ENCODE measurements at places on chromosomes 3 and 15. TPM values are rescaled to one million over a fixed set of nuclear protein-coding genes. Genes with fewer than 3 reads are reported as not detected.
A peak's percentile ranks its signal among the peaks of the same experiment; 100 is the strongest.

Gene GOLGA6A
- total RNA-seq = not detected

GRCh38 chr3:177770383-177771230 lies 573.3 kb upstream of the TBL1XR1 start:
- no peaks in the 10 kb centered on the region for H3K27me3 ChIP-seq
- DNase-seq = no peak

Gene EPHB3
- not detected for total RNA-seq

Gene ROBO2
- not detected for total RNA-seq

DNA sequence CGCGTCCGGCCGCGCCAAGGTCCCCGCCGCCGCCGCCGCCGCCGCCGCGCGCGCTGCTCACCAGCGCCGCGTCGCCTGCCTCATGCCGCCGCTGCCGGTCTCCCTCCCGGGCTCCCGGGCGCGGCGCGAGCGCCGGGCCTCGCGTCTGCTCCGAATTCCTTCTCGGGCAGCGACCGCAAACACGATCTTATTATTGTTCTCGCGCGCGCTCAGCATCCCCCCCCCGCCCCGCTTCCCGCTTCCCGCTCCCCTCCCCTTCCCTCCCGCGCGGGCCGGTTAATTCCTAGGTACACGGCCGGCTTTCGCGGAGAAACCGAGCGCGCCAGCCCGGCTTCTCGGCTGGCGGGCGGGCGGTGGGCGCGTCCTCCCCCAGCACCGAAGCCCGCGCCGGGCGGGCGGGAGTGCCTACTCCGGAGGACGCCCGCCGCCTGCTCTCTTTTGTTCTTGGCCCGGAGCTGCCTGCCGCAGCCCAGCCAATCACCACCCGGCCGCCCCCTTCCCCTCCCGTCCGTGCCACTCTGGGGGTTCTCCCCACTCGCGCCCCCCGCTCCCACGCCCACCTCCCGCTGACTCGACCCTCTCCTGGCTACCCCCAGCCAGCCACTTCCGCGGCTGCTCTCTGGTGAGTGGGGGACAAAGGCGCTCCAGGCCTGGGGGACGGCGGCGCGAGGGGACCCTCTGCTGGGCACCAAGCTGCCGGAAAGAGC lies at the start of gene HDGFL3:
Gene HDGFL3 (minus strand): TSS at position 164 of the 707 bp plus-strand sequence. CDS start 409 bp downstream, outside the sequence.
- H3K27me3 ChIP-seq = peaks cover 36% of the 10 kb centered on the region
- peak within 1 kb of the TSS; percentile 20 for H3K27ac ChIP-seq
- H3K4me1 ChIP-seq = peaks cover 6% of the 10 kb centered on the region
- DNase-seq = peak; percentile 13
- H3K36me3 ChIP-seq = peaks cover 4% of the 10 kb centered on the region
- peak within 1 kb of the TSS; percentile 87 for H3K4me3 ChIP-seq

Gene CACNA2D2
- 0.46 TPM for total RNA-seq

GRCh38 chr3:39317571-39318169 lies 11.8 kb upstream of the CCR8 start:
- no peak overlapping the region for H3K4me3 ChIP-seq
- peaks cover 1% of the 10 kb centered on the region for H3K27me3 ChIP-seq
- DNase-seq = no peak
- no peak overlapping the region for H3K27ac ChIP-seq
- H3K4me1 ChIP-seq = peaks cover 58% of the 10 kb centered on the region

DNA sequence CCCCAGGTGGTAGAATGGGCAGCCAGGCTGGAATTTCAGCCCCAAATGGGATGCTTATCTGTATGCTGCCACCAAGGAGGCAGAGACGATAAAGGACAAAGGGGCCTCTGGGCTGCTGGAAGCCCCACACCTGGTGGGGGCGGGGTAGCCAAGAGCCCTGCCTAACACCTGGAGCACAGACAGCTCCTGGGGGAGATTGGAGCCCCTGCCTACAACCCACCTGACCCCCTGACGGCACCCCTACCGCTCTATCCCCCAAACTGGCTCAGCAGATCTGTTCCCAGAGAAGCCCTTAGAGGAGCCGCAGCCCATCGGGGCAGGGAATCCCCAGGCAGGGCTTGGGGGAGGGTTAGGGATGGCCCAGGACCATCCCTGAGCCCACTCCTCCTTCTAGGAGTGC lies 15.8 kb upstream of the SEMA3F start:
- H3K27ac ChIP-seq = no peak overlapping the region
- no peaks in the 10 kb centered on the region for H3K36me3 ChIP-seq
- no peak for DNase-seq

DNA sequence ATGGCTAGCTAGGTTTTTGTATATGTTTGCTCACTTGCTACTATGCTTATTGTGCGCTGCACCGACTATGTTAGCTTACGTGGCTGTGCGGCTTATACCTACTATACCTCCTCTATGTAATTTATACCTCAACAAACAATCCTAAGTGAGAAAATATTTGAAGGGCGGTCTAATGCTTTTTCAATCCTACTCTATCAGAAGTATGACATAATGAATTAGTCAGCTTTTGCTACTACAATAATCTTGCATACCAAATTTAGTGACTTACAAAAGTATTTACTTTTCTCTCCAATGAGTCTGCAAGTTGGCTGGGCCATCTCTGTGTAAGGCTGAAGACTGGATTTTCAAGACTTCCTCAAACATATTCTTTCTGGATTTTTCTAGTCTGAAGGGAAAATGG lies 391.2 kb upstream of the NECTIN3 start:
- no peak for DNase-seq
- no peaks in the 10 kb centered on the region for H3K4me1 ChIP-seq
- H3K27me3 ChIP-seq = no peaks in the 10 kb centered on the region

GRCh38 chr3:58487140-58487886 lies 4.6 kb upstream of the KCTD6 start:
- peaks cover 50% of the 10 kb centered on the region for H3K27me3 ChIP-seq
- no peak overlapping the region for H3K4me3 ChIP-seq
- no peak overlapping the region for H3K27ac ChIP-seq

DNA sequence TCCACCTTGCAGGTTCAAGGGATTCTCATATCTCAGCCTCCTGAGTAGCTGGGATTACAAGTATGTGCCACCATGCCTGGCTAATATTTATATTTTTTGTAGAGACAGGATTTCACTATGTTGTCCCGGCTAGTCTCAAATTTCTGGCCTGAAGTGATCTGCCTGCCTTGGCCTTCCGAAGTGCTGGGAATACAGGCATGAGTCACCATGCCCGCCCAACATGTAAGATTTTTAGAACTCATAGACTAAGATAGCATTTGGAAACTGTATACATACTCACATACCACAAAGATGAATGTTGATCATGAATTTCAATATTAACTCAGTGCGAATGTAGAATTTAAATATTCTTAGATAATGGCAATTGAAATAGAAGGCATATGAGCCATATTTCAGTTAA lies 718.9 kb downstream of the NLGN1 start:
- H3K27ac ChIP-seq = no peak overlapping the region
- no peak for DNase-seq
- no peak overlapping the region for H3K4me3 ChIP-seq
- H3K27me3 ChIP-seq = no peaks in the 10 kb centered on the region

DNA sequence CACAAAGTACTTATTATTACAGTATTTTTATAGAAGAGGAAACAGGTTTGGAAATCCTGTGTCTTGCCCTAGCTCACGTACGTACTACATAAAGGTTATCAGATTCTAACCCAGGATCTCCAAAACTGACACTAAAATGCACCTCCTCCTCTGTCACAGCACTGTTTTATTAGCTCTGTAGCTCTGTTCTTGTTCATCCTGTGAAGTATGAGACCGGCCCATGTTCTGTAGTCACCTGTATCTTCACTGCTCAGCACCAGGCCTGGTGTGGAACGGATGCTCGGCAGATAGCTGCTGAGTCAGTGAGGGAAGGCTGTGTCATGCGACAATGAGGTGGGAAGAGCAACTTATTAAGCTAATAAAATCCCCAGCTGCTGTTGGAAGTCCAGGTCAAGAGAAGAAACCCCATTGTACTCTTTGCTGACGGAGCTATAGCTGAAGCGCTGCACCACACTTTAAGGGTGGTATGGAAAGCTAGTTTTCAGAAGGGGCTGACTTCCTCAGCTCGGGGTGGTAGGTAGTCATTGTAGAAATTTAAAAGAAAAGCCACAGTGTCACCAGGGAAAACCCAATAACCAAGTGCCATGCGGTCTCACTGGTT lies 22.8 kb downstream of the BCL2A1 start:
- H3K27ac ChIP-seq = no peak overlapping the region
- no peak overlapping the region for H3K4me3 ChIP-seq
- no peaks in the 10 kb centered on the region for H3K27me3 ChIP-seq
- peaks cover 16% of the 10 kb centered on the region for H3K4me1 ChIP-seq

DNA sequence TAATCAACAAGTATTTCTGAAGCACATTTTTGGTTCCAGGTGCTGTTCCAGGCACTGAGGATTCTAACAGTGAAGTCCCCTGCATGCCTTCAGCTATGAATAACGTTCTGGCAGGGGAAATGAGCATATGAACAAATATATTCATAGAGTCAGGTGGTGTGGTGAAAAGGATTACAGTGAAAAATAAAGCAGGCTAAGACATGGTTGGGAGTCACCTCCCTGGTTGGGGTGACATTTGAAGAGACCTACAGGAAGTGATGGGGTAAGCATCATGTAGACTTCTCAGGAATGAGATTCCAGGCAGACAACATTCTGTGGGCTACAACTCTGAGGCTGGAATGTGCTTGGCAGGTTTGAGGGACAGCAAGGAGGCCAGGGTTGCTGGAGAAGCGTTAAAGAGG lies 15.0 kb downstream of the FRMD4B start:
- H3K4me3 ChIP-seq = no peak overlapping the region
- no peaks in the 10 kb centered on the region for H3K36me3 ChIP-seq
- H3K4me1 ChIP-seq = peaks cover 25% of the 10 kb centered on the region

Gene MAP2K5
- total RNA-seq = 25.9 TPM

Gene KNL1
- total RNA-seq = 30.8 TPM

Gene TMEM158
- 1.9 TPM for total RNA-seq

Gene OIP5
- total RNA-seq = 16.1 TPM

Gene ANKUB1
- not detected for total RNA-seq

Gene MOBP
- total RNA-seq = 0.14 TPM

DNA sequence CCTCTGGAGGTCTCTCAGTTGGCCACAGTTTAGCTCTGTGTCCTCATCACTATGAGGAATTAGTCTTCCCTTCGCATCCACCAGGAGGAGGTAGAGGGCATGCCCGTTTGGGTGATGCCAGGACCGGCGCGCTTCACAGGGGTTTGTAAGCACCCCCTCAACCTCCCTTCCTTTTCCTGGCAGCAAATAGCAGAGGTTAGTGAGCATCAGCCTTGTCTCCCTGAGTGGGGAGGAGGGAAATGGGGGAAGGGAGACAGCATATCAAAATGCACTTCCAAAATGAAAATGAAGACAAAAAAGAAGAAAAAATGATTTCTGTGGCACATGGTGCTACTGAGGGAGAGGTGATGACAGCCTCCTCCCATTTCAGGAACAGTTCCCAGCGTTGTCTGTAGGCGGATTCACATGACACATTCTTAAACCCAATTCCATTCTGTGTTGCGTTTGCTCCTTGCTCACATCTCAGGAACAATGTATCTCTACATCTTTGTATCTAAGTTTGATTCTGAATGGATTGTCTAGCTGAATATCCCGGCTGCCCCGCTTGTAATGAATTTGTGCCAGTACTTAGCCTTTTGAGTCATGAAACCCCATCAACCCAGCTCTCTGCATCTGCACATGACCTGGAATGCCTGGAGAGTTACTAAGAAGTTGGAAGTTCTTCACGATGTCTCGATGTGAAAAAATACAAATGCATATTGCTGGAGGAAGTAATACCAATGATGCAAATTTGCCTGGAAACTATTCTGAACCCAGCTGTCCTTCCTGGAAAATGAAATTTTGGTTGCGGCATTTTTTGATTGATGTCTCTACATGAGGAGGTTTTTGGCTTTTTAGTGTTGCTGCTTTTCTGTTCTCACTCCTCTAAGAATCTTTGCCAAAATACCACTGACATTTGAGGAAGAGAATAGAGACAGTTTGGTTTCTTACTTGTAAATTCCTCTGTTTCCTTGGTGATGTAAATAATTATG lies 45.2 kb downstream of the TYRO3 start:
- peaks cover 33% of the 10 kb centered on the region for H3K27me3 ChIP-seq

Gene GAP43
- total RNA-seq = not detected

- H3K4me1 ChIP-seq = peaks cover 4% of the 10 kb centered on the region
- H3K36me3 ChIP-seq = no peaks in the 10 kb centered on the region
- DNase-seq = no peak
- peaks cover 15% of the 10 kb centered on the region for H3K27me3 ChIP-seq
- H3K27ac ChIP-seq = no peak overlapping the region
Measured at GRCh38 chr15:70284438-70285214, 186.9 kb upstream of the TLE3 start.

Gene PDHB
- 82.7 TPM for total RNA-seq

DNA sequence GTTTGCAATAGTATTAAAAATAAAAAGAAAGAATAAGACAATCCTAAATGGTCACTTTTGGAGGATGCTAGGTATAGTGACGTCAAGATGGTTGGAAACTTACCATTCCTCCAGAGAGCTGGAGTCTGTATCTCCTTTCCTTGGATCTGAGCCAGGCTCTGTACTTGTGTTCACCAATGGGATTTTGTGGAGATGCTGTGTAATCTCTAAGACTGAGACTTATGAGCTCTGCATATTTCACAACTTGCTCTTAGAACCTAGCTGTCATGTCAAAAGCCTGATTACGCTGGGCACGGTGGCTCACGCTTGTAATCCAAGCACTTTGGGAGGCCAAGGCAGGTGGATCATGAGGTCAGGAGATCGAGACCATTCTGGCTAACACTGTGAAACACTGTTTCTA lies 126.8 kb upstream of the CLSTN2 start:
- H3K36me3 ChIP-seq = no peaks in the 10 kb centered on the region
- no peaks in the 10 kb centered on the region for H3K4me1 ChIP-seq
- H3K27ac ChIP-seq = no peak overlapping the region
- H3K4me3 ChIP-seq = no peak overlapping the region
- DNase-seq = no peak
- no peaks in the 10 kb centered on the region for H3K27me3 ChIP-seq

DNA sequence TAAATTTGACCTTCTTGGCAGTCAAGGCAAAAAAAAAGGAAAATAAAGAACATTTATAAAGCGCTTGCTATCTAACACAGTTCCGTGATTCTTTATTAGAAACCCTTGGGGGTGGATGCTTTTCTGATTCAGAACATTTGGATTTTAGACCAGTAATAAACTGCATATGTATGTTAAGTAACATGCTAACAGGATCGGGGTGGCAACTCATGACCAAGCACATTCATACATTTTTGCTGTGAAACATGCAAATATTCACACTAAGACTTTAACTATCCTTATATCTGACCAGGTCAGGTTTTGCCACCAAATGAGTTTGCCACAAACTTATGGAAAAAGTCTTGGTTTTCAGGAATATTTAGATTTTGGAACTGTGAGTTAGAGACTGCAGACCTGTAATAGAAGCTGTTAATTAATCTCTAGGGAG lies 30.4 kb upstream of the KLF13 start:
- H3K4me3 ChIP-seq = no peak overlapping the region
- no peaks in the 10 kb centered on the region for H3K36me3 ChIP-seq
- no peak for DNase-seq
- H3K27me3 ChIP-seq = peaks cover 48% of the 10 kb centered on the region
- peaks cover 7% of the 10 kb centered on the region for H3K4me1 ChIP-seq
- no peak overlapping the region for H3K27ac ChIP-seq

- peaks cover 28% of the 10 kb centered on the region for H3K36me3 ChIP-seq
- peaks cover 31% of the 10 kb centered on the region for H3K4me1 ChIP-seq
- no peaks in the 10 kb centered on the region for H3K27me3 ChIP-seq
- H3K27ac ChIP-seq = no peak overlapping the region
Measured at GRCh38 chr15:101296418-101297405, 1.7 kb upstream of the SNRPA1 start.
